ENCODE measurements at places on chromosomes 12 and 14. TPM values are rescaled to one million over a fixed set of nuclear protein-coding genes. Genes with fewer than 3 reads are reported as not detected.

DNA sequence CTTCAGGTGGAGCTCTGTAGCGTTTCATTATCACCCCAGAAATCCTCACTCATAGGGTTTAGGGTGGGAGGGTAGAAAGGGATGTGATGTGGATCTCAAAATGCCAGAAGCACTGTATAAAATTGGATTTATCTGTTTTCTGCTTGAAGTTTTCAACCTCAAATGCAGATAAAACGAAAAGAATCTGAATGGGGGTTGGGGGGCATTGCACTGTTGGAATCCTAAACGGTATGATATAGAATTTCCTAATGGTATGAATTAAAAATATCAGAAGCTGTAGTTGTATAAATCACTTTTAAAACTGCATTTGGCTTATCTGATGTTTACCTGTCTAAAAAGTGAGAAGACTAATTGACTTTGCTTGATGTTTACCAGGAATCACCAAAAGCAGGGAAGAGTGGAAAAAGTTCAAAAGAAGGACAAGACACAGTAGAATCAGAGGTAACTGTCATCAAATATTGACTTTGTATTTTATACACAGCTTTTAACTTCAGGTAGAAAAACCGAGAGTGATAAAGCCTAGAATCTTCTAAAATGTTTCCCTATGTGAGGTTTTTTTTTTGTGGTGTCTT is 1.1 kb downstream of the PPP2R5C start:
- peak overlapping the region; percentile 77 for H3K27ac ChIP-seq
- peaks cover 18% of the 10 kb centered on the region for H3K4me1 ChIP-seq
- peaks cover 32% of the 10 kb centered on the region for H3K36me3 ChIP-seq
- DNase-seq, result no peak

GRCh38 chr12:121799156-121799841 is 4.5 kb upstream of the SETD1B start:
- H3K27ac ChIP-seq, result peak overlapping the region; percentile 86
- peak; percentile 45 for DNase-seq
- H3K36me3 ChIP-seq, result peaks cover 46% of the 10 kb centered on the region
- H3K4me1 ChIP-seq, result peaks cover 45% of the 10 kb centered on the region
- peak overlapping the region; percentile 85 for H3K4me3 ChIP-seq

DNA sequence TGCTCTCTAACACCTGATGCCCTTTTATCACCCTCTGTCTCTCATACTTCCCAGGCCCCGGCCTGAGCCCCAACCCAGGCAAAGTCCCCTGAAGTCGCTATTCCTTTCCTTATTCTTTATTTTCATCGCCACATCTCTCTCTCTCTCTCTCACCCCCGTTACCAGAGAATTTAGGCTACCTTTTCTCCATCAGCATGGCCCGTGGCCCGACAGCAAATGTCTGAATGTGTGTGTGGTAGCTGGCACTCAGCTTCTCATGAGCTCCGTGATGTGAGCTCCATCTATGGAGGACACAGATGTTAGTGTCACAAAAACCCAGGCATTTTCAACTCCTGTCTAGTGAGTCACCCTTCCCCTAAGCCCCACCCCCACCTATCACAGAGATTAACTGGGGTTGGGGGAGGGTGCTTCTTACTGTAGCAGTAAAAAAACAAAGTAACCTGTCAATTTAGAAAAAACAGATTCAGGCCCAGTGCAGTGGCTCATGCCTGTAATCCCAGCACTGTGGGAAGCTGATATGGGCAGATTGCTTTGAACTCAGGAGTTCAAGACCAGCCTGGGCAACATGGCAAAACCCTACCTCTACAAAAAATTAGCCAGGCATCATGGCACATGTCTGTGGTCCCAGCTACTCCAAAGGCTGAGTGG is 53.8 kb downstream of the VCPKMT start:
- peak overlapping the region; percentile 100 for H3K27ac ChIP-seq
- peaks cover 86% of the 10 kb centered on the region for H3K4me1 ChIP-seq
- H3K27me3 ChIP-seq, result no peaks in the 10 kb centered on the region
- H3K4me3 ChIP-seq, result peak overlapping the region; percentile 87
- DNase-seq, result no peak

- no peak for DNase-seq
- H3K36me3 ChIP-seq, result no peaks in the 10 kb centered on the region
- H3K27ac ChIP-seq, result no peak overlapping the region
- H3K4me3 ChIP-seq, result no peak overlapping the region
Observed at GRCh38 chr12:106023039-106023438, 115.7 kb downstream of the NUAK1 start.

DNA sequence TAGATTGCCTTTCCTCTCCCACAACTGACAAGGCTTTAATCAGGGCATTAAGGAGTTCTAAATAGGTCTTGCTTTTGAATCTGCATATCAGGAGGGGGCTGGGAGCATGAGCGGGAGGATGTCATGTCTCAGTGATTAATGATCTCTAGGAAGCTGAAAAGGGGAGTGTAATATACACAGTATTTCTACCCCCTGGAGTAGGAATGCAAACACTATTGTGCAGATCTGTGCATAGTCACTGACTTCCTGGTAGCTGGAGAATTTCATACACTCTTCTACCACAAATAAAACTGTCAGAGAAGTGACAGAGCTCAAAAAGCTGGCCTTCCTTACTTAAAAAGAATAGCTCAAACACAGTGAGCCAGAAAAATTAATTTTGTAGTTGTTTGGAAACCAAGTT is 65.8 kb downstream of the RIC8B start:
- peaks cover 2% of the 10 kb centered on the region for H3K36me3 ChIP-seq
- no peaks in the 10 kb centered on the region for H3K27me3 ChIP-seq
- H3K4me3 ChIP-seq, result no peak overlapping the region
- DNase-seq, result no peak
- no peak overlapping the region for H3K27ac ChIP-seq
- no peaks in the 10 kb centered on the region for H3K4me1 ChIP-seq

The TPH2 gene
- total RNA-seq, result not detected

The PTPN21 gene
- 0.10 TPM for total RNA-seq

The UBE2N gene
- total RNA-seq, result 152 TPM

GRCh38 chr12:70664465-70664881 is 27.2 kb upstream of the PTPRB start:
- H3K4me1 ChIP-seq, result peaks cover 10% of the 10 kb centered on the region
- H3K36me3 ChIP-seq, result no peaks in the 10 kb centered on the region
- no peak overlapping the region for H3K4me3 ChIP-seq
- no peak overlapping the region for H3K27ac ChIP-seq

GRCh38 chr12:75488553-75488952 is 8.0 kb downstream of the GLIPR1 start:
- H3K36me3 ChIP-seq, result peaks cover 72% of the 10 kb centered on the region
- H3K4me3 ChIP-seq, result no peak overlapping the region
- H3K27ac ChIP-seq, result peak overlapping the region; percentile 69
- H3K27me3 ChIP-seq, result no peaks in the 10 kb centered on the region
- no peak for DNase-seq

GRCh38 chr12:44157359-44157758 is 321.5 kb downstream of the TMEM117 start:
- H3K4me3 ChIP-seq, result no peak overlapping the region
- H3K36me3 ChIP-seq, result no peaks in the 10 kb centered on the region
- no peaks in the 10 kb centered on the region for H3K27me3 ChIP-seq
- DNase-seq, result no peak

DNA sequence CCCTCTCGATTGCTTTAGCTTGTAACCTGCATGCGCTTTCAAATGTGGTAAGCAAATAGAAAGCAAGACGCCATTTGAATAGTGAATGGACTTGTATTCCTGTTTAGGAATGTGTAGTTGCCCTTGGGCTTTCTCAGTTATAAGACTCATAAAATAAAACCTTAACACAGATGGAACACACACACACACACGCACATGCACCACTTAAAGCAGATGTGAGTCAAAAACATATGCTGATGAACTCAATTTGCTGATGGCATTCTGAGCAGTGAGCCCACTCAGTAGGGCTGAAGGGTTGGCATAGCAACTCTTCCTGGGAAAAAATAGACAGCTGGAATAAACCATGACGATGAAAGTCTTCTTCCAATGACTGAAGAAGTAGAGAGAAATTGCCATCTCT is 360.5 kb downstream of the APAF1 start:
- no peak overlapping the region for H3K4me3 ChIP-seq
- no peak for DNase-seq
- H3K27me3 ChIP-seq, result no peaks in the 10 kb centered on the region

DNA sequence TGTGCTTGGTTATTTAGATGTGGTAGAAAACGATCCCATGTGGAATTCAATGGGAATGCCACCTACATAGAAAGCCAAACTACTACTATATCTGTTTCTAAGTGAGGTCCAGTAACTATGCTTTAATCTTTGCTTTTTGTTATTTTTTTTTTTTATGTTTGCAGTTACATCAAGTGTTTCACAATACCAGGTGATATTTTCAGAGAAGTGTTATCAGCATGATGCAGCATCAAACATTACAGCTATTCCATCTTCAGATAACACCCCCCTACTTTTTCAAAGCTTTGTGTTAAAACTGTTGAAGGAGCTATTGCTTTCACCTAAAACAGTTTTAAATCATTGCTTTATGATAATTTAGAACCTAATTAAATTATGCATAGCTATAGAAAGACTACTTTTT is 163.8 kb upstream of the SLC16A7 start:
- no peaks in the 10 kb centered on the region for H3K36me3 ChIP-seq
- H3K4me1 ChIP-seq, result no peaks in the 10 kb centered on the region
- no peaks in the 10 kb centered on the region for H3K27me3 ChIP-seq
- no peak overlapping the region for H3K4me3 ChIP-seq

GRCh38 chr12:99772274-99772673 is 124.7 kb downstream of the GARIN6 start:
- DNase-seq, result no peak
- no peaks in the 10 kb centered on the region for H3K27me3 ChIP-seq
- H3K27ac ChIP-seq, result no peak overlapping the region
- H3K4me3 ChIP-seq, result no peak overlapping the region

The ANKRD33 gene
- total RNA-seq, result not detected

DNA sequence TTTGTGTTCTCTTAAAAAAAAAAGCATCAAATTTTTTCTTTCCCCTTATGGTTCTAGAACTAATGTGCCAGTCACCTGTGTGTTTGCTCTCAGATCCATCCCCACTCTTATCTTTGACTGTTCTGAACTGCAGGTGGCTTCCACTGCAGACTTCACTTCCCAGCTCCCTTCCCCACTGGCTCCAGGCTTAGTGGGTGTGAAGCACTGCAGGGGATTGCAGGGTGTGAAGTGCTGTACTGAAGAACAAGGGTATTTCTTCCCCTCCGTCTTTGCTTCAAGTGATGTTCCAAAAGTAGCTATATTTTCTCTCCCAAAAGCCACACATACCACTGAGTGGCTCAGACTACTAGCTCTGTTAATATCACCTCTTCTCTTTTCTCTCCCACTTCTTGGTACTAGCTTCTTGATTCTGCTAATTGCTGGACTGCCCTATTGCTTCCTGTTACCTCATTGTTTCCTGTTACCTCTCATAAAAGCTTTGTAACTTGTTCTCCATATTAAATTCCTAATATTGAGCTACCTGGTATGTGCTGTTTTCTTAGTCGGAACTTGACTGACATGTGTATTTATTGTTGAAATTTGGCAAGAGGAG is 115.4 kb upstream of the PRICKLE1 start:
- no peak overlapping the region for H3K27ac ChIP-seq
- H3K4me3 ChIP-seq, result no peak overlapping the region
- DNase-seq, result no peak
- no peaks in the 10 kb centered on the region for H3K27me3 ChIP-seq

DNA sequence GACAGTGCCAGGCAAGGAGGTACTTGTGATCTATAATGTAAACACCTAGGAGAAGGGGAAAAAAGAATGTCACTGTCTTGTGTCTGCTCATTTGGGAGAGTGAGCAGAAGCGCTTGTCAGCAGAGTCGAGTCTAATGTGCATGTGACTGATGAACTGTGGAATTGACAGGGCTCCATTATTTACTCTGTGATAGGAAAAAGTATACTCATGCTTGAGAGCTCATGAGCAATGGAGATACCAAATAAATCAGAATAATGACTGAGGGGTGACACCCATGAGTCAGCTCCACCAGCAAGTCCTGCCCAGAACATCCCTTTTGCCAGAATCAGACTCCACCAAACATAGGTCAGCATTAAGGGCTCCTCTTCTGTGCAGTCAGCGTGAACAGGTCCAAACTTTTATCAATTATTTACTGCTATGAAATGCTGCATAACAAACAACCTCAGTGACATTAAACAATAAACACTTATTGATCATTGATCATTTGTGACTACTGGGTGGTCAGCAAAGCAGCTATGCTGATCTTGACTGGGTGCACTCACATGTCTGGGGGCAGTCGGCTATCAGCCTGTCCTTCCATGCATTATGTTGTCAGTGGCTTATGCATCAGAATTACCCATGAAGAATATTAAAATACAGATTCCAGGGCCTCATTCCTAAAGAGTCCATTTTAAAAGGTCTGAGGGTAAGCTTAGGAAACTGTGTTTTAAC is 29.2 kb upstream of the WSCD2 start:
- H3K27me3 ChIP-seq, result peaks cover 2% of the 10 kb centered on the region
- no peaks in the 10 kb centered on the region for H3K4me1 ChIP-seq
- no peak for DNase-seq
- H3K4me3 ChIP-seq, result no peak overlapping the region

DNA sequence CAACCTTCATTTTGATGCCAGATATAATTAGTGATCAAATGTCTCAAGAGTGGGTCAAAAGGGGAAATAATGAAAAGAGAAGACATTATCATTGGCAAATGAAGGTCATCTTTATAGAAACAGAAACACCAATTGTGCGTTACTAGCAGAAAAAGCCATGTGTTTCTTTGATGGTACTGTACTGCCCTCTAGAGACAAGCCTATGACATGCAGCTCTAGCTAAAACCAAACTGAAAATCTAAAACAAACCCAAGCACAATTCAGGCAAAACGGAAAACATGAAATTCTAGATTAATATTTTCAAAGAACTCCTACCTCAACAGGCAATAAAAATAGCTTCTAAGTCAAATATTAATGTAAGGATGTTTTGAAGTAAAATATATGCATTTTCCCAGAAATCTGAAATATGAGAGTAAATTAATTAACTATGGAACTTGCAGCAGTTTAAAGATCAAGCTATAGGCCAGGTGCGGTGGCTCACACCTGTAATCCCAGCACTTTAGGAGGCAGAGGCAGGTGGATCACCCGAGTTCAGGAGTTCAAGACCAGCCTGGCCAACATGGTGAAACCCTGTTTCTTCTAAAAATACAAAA is 115.4 kb downstream of the KLHL28 start:
- peaks cover 6% of the 10 kb centered on the region for H3K27me3 ChIP-seq
- no peak for DNase-seq
- H3K4me1 ChIP-seq, result peaks cover 3% of the 10 kb centered on the region
- H3K27ac ChIP-seq, result no peak overlapping the region

GRCh38 chr12:92134638-92135274 is 10.9 kb downstream of the BTG1 start:
- H3K4me1 ChIP-seq, result peaks cover 95% of the 10 kb centered on the region
- DNase-seq, result no peak
- H3K27ac ChIP-seq, result peak overlapping the region; percentile 74
- H3K36me3 ChIP-seq, result peaks cover 85% of the 10 kb centered on the region

The MLEC gene
- 60.6 TPM for total RNA-seq
